Stimulated activated CD8-positive, alpha-beta memory T cell treated with anti-CD3 and anti-CD28 coated beads, Interleukin-2, amount 100 ng/mL, for 48 hours (primary cell): ENCODE measurements at places on chromosomes 6 and 20.

- DNase-seq, result no peak
These were observed 14.6 kb downstream of the TJAP1 start for GRCh38 chr6:43491750-43492661.

- no peak for DNase-seq
These were observed 9.2 kb upstream of the PGC start for GRCh38 chr6:41756354-41756753.

DNA sequence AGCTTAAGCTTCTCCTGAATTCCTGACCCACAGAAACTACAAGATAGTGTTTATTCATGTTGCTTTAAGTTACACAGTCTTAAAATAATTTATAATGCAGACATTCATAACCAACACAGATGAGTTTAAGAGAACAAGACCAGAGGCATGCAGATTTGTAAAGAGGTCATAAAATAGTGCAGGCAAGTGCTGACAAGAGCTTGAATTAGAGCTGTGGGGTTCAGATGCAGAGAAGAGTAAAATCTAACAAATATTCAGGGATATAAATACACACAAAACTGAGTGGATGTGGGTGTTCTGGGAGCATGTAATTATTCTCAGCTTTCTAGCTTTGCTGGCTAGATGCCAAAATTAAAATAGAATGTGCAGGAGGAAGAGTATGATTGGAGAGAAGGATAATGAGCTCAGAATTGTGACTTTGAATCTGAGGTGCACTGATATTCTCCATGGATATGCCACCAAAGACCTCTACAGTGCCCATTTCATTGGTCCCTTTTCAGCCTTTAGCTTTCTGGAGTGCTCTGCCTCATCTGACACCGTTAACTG, 291.9 kb upstream of the SGK1 start:
- no peak for DNase-seq

DNA sequence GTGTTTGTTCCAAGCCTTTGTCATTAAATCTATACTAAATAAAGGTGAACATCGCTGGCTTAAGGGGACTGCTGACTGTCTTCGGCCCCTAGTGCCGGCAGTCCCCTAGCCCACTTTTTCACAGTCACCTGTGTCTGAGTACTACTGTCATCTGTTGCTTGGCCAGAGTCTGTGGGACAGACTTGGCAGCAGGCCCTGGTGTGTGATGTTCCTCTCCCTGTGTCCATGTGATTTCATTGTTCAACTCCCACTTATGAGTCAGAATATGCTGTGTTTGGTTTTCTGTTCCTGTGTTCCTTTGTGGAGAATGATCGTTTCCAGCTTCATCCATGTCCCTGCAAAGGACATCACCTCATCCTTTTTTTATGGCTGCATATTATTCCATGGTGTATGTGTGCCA, 133.4 kb downstream of the HAO1 start:
- no peak for DNase-seq

DNA sequence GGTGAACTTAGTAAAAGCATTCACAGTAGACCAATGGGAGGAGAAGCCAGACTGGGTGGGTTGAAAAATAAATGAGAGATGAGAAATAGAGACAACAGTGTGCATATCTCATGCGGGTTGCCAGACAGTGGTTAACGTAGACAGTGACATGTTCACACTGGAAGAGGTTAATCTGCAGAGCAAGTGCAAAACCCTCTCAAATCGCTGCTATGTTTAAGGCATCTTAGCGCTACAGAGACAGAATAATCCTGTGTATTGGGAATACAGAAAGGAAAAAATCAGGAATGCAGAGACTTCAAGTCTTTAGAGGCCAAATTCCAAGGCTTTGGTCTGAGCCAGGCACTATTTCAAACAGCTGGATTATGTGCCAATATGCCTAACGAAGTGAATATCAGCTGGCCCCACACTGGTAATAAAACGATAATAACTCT, 107.1 kb downstream of the TSHZ2 start:
- no peak for DNase-seq

GRCh38 chr6:23414051-23414445, 712.0 kb upstream of the NRSN1 start:
- DNase-seq, result no peak

- no peak for DNase-seq
These were observed 220.7 kb downstream of the FUT9 start for GRCh38 chr6:96236471-96236870.

- DNase-seq, result no peak
These were observed 607.3 kb upstream of the CITED2 start for GRCh38 chr6:139981768-139982181.

DNA sequence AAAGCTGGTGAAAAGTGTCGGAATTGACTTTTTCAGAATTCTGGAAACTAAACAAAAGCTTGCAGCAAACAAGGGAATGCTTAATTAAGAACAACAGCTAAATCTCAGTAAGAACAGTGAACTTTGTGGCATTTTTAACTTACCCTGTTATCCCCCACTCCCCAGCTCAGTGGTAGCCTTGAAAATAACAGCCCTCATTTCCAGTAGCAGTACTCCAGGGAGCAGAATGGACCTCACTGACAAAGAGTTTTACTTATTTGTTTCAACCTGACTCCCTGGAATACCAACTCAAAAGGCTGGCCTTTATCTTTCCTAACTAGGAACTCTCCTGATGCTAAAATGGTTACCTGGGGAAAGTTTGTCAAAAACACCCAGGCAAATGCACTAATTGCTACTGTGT, 108.9 kb downstream of the IMPG1 start:
- no peak for DNase-seq

GRCh38 chr6:15961635-15962448, 167.0 kb upstream of the MYLIP start:
- DNase-seq, result no peak

DNA sequence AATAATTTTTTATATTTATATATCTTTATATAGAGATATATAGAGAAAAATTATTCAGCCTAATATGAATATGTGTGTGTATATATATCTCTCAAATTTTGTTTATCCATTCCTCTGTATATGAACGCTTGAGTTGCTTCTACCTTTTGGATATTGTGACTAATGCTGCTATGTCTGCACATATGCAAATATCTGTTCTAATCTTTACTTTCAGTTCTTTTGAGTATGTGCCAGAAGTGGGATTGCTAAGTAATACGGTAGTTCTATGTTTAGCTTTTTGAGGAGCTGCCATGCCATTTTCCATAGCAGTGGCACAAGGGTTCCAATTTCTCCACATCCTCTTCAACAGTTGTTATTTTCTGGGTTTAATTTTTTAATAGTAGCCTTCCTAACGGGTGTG, 72.8 kb upstream of the CEP85L start:
- DNase-seq, result no peak

GRCh38 chr20:50625986-50626677, 65.2 kb downstream of the RIPOR3 start:
- peak; percentile 17 for DNase-seq

DNA sequence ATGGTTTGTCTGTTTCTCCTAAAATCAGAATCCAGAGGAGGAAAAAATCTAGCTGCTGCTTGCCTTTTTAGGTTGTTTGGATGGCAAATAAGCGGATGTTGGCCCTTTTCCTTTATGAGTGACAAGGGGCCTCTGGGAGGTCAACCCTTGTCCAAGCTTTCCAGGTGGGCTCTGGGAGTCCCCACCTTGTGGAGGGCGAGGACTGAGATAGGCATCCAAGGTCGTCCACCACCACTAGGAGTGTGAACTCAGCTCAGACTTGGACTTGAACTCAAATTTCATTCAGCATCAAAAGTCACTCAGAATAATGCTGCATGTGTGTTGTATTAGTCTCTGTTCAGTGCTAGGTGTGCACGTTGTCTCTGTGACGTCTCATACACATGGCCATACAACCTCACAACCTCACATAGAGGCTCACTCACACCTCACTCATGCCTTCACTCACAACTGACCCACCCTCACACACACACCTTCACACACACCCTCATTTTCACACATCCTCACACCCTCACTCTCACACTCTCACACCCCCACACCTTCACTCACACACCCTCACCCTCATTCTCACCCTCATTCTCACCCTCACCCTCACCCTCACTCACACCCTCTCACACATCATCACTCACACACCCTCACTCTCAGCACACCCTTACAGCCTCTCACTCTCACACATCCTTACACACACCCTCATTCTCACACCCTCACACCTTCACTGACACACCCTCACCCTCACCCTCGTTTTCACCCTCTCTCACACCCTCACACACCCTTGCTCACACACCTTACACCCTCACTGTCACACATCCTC, 18.0 kb downstream of the DYNLT1 start:
- no peak for DNase-seq

DNA sequence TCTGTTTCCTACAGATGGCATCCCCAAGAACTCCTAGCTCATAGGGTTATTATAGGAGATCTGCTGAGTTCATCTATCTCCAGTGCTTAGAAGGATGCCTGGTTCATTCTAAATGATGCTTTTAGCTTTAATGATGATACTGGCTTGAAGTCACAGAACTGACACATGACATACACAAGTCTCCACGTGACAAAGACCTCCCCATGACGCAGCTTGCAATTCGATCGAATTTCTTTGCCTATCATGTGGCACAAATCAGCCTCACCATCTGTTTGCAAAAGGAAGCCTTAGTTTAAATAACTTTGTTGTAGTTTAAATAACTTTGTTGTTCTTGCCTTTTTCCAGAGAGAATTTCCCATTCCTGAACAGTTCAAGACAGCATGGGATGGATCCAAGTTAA, 44.1 kb upstream of the FAM8A1 start:
- no peak for DNase-seq

GRCh38 chr6:109104512-109104911, 9.2 kb downstream of the CEP57L1 start:
- no peak for DNase-seq

DNA sequence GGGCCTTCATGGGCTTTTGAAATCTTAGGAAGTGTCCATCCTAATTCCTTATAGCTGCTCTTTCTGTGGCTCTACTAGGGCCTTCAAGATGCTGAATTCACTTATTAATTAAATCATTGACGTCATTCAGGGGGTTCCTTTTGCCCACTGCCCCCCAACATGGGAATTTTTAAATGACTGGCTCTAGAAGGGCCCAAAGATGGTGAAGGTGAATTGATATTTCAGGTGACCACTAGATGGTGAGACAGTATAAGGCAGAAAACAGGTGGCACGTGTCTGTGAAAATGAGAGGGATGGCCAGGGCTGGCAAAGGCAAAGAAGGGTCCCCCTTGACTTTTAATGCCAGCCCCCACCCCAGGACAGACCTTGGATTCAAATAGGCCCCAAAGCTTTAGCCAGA, 11.8 kb downstream of the GNAS start:
- DNase-seq, result no peak

DNA sequence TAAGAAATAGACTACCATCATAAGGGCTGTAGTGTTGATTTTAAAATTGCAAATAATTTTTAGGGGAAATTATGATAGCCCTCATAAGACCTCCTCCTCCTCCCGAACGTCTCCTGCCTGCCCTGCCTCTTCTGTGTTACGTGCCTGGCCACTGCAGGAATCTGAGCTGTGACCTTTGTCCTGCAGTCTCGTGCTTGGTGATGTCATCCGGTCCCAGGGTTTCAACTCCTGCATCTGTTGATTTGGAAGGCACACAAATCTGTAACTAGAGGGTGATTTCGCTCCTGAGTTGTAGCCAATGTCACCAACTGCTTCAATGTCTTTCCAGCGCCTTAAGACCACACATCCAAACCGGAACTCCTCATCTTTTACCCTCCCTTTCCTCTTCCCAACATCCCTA, 163.2 kb downstream of the AIG1 start:
- DNase-seq, result no peak

- no peak for DNase-seq
These were observed 76.0 kb downstream of the ANKRD6 start for GRCh38 chr6:89508755-89509563.

- no peak for DNase-seq
These were observed 66.6 kb upstream of the FAM184A start for GRCh38 chr6:119145111-119145510.

- DNase-seq, result no peak
These were observed 180.4 kb downstream of the SASH1 start for GRCh38 chr6:148523048-148523447.

DNA sequence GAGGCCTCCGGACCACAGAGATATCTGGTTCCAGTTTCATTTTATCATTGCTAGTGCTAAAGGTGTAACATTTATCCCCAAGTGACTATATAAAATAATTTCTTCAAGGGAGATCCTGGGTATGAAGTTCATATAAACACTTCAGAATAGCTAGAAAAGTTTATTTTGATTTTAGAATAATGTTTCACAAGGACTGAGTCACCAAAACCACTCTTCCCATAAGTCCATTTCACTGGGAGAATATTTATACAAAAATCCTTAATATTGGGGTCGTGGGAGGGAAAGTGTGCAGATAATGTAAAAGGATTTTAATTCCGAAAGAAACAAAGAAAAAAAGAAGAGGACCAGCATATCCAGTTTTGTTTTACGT, 128.1 kb downstream of the ISM1 start:
- no peak for DNase-seq

DNA sequence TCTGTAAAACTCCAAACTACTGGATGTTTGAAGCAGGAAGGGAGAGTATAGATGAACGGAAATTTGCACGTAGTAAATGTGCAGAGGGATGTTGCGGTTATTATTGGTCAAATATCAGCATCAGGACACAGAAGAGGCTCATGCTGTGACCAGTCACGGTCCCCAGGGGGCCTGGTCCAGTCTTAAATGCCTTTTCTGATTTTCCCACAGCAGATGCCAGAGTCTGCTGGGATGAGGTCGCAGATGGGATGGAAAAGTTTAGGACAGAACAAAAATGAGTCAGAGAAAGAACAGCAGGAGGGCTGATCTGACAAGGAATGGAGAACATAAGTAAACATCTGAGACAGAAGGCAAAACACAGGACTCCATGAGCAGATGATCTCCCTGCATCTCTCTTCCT, 11.7 kb upstream of the SIRPG start:
- DNase-seq, result no peak

- DNase-seq, result no peak
These were observed 235.9 kb upstream of the RGS17 start for GRCh38 chr6:153367021-153367420.

DNA sequence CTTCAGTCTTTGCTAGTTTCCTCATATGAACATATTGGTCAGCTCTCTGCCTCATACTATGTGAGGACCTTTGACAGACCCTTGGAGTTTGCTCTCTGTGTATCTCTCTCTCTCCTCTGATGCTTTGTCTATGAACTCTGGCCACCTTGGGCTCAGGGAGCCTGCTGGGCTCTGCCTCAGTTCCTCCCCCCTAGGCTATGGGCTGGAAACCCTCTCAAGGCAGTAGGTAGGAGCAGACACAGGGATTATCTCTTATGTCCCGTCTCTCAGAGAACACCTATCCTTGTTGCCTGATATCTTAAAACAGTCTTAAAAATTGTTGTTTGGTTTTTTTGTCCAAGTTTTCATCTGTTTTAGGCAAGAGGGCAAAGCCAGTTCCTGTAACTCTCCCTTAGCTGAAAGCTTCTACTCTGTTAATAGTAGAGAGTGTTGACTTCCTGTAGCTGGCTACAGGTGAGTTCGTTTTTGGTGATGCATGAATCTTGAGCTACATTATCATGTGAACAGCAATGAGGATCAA, 68.3 kb downstream of the BCAS1 start:
- DNase-seq, result no peak

GRCh38 chr20:33640287-33640686, 21.8 kb upstream of the C20orf144 start:
- no peak for DNase-seq

GRCh38 chr6:35292494-35292893, 5.1 kb upstream of the DEF6 start:
- no peak for DNase-seq
